ENCODE measurements at places on chromosomes 13 and 19. TPM values are rescaled to one million over a fixed set of nuclear protein-coding genes. Genes with fewer than 3 reads are reported as not detected.

DNA sequence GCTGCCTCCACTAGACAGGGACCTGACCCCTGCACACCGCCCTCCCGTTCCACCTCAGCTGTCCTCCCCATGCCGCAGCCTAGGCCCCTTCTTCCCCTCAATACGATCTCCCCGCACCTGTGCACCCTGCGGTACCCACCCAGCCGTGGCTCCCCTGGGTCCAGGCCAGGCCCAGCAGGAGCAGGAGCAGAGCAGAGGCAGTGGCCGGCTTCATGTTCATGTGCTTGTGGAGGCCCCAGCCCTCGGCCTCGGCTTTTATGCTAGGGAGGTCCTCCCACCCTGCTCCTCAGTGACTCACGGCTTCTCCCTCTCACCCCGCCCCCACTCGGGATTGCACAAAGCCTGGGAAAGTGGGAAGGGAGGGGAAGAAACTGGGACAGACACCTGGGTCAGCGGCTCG, 11.4 kb upstream of the KRTDAP start:
- peaks cover 31% of the 10 kb centered on the region for H3K36me3 ChIP-seq
- H3K27me3 ChIP-seq, result no peaks in the 10 kb centered on the region
- H3K27ac ChIP-seq, result no peak overlapping the region
- no peak for DNase-seq
- no peaks in the 10 kb centered on the region for H3K4me1 ChIP-seq
- H3K4me3 ChIP-seq, result no peak overlapping the region

GRCh38 chr19:36987091-36987490, 71.0 kb downstream of the ZNF568 start:
- no peak overlapping the region for H3K27ac ChIP-seq
- H3K4me3 ChIP-seq, result no peak overlapping the region
- no peak for DNase-seq
- H3K27me3 ChIP-seq, result no peaks in the 10 kb centered on the region

DNA sequence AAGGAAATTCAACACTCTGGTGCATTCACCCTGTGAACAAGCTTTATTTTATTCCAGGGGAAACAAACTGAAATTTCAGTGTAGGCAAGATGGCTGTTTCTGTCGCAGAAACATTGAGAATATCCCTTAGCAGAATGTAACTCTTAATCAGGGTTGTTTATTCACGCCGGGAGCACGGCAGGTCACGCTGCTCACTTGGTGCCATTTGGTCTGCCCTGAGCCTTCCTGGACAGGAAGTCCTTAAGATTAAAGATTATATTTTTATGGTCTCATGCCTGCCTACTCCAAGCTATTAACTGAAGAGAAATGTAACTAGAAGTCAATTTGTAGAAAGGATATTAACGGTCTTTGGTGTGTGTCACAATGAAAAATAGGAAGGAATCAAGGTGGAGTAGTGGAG, 185.3 kb upstream of the ARGLU1 start:
- peak overlapping the region; percentile 19 for H3K4me3 ChIP-seq
- H3K27me3 ChIP-seq, result no peaks in the 10 kb centered on the region
- no peaks in the 10 kb centered on the region for H3K36me3 ChIP-seq
- H3K27ac ChIP-seq, result no peak overlapping the region
- peaks cover 34% of the 10 kb centered on the region for H3K4me1 ChIP-seq

- H3K4me3 ChIP-seq, result no peak overlapping the region
Observed at GRCh38 chr19:50414864-50415660, 3.7 kb upstream of the SPIB start.

- no peak for DNase-seq
- no peak overlapping the region for H3K4me3 ChIP-seq
- H3K4me1 ChIP-seq, result peaks cover 2% of the 10 kb centered on the region
- H3K27me3 ChIP-seq, result no peaks in the 10 kb centered on the region
- H3K36me3 ChIP-seq, result no peaks in the 10 kb centered on the region
- no peak overlapping the region for H3K27ac ChIP-seq
Observed at GRCh38 chr13:73859841-73860240, 274.4 kb downstream of the KLF12 start.

The CALR3 gene
- total RNA-seq, result not detected

Measured in progenitor cell of endocrine pancreas (in vitro differentiated cells).